ENCODE measurements at places on chromosomes 5 and 9.

DNA sequence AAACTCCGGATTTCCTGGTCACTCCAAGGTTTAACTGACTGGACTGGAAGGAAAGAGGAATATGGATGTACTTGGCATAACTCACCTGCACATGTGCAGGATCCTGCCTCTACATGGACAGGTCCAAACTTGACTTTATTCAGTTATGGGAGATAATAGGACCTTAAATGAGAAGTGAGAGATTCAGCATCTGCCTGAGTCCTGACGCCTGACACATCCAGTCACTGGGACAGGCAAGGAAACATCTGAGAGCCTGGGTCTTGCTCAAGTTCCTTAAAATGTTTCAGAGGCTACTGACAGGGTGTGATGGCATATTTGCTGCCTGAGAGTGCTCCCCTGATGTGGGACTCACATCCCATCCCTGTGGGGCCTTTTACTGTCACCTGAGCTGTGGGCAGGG lies 34.9 kb downstream of the ZNF354A start:
- no peak for DNase-seq

DNA sequence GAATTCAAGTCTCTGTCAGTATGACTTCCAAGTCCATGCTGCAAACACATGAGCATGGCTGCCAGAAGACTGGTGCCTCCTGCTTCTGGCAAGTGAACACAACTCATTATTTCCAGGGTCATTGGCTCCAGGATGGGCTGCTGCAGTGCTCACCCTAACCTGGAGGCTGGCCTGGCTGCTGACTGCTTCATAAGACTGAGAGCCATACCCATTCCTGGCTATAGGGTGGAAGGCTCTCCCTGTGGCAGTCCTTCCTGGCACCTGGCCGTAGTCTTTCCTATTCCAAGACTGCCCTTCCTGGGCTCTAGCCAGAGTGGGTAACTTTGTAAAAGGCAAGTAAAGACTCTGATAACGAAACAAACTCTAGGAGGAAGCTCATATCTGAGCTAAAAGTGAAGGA lies 51.2 kb downstream of the CXXC5 start:
- no peak for DNase-seq

- no peak for DNase-seq
Observed at GRCh38 chr5:2797160-2797559, 45.7 kb upstream of the IRX2 start.

DNA sequence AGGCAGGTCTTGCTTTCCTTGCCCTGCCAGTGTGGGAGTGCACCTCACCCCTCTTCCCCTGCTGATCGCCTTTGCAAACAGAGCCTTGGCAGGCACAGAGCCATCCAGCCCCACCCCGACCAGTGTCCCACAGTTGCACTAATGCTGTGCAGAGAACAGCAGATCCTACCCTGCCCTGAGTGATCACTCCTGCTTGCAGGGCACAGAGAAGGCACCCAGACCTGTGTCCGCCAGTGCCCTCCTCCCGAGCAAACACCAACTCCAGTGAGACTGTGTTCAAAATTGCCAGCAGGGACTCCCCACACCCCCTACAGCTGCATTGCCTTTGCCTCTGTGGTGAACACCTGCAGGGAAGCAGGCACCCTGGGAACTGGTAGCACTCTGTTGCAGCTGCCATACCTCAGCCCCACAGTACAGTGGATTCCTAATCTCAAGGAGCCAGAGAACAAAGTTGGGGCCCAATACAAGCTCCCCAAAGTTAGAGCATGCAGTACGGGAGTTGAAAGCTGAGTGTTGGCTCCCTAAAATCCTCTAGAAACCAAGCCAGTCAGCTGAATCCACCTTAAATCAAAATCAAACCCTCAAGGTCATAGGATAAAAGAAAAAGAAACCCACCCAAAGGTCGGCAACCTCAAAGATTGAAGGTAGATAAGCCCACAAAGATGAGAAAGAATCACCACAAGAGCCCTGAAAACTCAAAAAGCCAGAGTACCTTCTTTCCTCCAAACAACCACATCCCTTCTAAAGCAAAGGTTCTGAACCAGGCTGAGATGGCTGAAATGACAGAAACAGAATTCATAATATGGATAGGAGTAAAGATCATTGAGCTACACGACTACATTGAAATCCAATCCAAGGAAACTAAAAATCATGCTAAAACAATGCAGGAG lies 92.9 kb upstream of the PIK3R1 start:
- DNase-seq, result peak; percentile 7

- DNase-seq, result no peak
Observed at GRCh38 chr5:143800715-143801114, 11.2 kb upstream of the HMHB1 start.

DNA sequence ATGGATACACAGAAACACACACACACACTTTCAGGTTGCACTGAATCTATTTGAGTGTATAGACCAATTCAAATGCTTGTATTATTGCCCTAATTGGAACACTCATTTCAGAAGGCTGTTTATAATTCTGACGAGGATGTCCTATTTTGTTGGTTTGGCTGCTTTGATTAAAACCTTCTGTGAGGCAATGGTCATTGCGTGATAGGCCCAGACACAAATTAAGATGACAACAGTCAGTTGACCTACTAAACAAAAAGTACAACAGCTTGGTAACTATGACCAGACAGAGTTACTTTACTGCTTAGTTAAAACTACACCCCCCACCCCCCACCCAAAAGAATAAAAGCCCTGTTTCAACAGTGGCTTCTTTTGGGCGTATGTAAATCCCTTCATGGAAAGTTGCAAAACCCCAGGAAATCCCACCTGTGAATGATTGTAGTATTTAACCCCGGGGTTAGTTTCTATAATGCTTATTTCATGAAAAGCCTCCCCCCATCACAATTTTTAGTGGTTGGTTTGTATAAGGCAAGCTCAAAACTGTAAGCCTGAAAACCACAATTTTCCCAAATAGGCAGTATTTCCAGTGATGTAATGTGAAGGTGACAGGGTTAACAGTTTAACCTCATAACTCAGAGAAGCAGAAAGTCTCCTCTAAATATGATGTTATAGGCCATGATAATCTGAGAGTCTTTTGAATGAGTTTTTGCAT lies 340.8 kb downstream of the FGF10 start:
- DNase-seq, result no peak

GRCh38 chr5:180071531-180072255 lies at the start of gene RNF130:
TSS of gene RNF130 (minus strand) at chr5:180071759. CDS start at chr5:180071702, 57 bp downstream.
- peak; percentile 87 for DNase-seq

- no peak for DNase-seq
Observed at GRCh38 chr9:134629061-134629585, 12.5 kb upstream of the COL5A1 start.

GRCh38 chr9:114633438-114634089 lies 22.5 kb downstream of the TMEM268 start:
- no peak for DNase-seq

Data from activated CD8-positive, alpha-beta T cell treated with anti-CD3 and anti-CD28 coated beads for 36 hours (primary cell).